SJSA1 (cell line): ENCODE measurements at places on chromosomes 5 and 9.

- DNase-seq, result no peak
Measured at GRCh38 chr9:68802525-68803015, 97.5 kb downstream of the PIP5K1B start.

- no peak for DNase-seq
Measured at GRCh38 chr9:121368138-121368522, 1.9 kb downstream of the STOM start.

DNA sequence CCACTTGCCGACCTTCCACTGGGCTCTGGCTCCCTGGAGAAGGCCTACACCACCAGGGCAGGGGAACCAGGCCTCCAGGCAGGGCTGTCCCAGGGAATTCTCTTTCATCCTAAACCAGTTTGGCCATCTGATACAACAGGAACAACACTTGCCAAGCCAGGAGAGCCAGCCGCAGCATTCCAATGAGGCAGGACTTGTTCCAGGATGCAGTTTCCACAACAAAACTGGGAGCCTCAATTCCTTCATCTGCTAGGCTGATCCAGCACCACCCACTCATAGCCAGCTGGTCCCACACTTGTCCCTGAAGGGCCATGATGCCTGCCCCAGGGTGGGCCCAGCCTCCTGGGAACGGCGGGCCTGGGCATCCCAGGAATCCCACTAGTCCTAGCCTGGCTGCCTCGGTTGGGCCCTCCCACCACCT lies 26.0 kb downstream of the BICD2 start:
- DNase-seq, result no peak

DNA sequence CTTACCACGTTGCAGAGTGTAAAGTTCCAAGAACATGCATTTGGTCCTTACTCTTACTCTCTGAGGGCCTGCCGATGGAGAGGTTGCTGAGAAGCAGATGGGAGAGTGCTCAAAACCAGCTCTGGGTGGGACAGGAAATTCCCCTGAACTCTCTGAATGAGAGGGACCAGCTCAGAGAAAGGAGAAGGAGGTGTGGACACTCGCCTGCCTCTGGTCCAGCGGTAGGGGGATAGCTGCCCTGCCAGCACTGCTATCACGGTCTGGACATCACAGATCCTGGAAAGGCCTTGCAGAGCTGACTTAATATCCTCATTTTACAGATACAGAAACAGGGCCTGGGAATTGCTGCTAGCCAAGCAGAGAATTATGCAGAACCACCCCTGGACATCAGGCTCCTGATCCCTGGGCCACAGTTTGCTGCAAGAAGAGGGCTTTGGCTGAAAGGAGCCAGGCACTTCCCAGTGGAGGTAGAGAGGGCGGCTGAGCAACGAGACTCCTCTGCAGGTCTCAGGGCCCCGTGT lies 4.9 kb downstream of the TRAF1 start:
- DNase-seq, result no peak

GRCh38 chr9:38629511-38629910 lies 9.1 kb upstream of the ANKRD18A start:
- no peak for DNase-seq

- no peak for DNase-seq
Measured at GRCh38 chr5:27463446-27464149, 425.2 kb upstream of the CDH9 start.

GRCh38 chr5:16561660-16562059 lies 55.1 kb downstream of the RETREG1 start:
- DNase-seq, result no peak

DNA sequence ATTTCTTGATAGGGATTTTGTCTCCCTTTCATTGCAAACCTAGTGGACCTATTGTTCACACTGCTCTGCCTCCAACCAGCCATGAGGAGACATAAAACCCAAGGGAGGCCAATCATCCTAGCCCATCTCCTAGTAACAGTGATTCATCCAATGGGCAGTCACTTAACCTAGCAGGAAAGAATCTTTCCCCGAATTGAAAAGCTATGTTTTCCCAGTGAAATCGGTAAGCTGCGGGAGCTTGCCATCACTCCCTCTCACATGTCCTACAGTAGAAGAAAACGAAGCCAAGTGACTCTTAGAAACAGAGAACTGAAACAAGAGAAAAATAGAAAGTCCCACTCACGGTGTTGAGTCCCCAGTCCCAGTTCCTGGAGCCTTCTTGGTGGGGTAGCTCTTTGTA lies 123.3 kb downstream of the SUSD1 start:
- DNase-seq, result no peak

DNA sequence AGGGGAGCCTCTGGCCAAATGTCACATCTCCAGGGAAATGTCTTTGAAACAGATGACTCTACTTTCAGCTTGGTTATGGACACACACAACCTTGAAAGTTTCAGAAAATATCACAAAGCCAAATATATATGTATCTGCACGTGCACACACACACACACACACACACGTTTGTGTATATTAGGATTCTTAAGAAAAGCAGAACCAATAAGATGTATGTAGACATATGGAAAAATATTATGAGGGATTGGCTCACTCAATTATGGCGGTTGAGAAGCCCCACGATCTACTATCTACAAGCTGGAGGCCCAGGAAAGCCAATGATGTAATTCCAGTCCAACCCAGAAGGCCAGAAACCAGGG lies 194.9 kb downstream of the PALM2AKAP2 start:
- DNase-seq, result no peak
